GM19239 (cell line): ENCODE measurements at places on chromosomes 1 and 21.

- no peak for DNase-seq
These were observed 3.5 kb upstream of the ILDR2 start for GRCh38 chr1:166978821-166979220.

DNA sequence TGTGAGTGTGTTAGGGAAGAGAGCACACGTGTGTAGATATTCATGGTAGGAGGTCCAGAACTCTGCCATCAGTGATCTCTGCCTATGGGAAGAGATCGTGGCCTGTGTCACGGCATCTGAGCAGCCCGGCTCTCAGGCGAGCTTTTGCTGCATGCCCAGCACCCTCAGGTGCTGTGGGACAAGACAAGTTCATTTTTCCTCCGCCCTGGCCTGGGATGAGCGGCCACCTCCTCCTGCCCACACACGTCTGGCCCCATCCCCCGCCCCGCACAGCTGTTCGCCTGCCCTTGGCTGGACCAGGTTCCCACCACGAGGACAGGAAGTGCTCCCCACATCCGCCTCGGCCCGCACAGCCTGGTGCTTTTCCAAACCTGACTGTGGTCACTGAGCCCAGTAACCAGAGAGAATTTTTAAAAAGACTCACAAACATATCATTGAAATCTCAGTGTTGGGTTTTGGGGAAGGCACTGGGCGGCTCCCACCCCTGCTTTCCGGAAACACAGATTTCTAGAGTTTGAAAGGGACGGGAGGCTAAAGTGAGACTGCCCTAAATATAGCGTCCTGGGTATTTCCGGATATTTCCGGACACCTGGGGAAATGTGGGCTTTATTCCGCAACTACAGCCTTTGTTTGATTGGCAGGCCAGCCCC is 18.0 kb downstream of the BMP8A start:
- no peak for DNase-seq

DNA sequence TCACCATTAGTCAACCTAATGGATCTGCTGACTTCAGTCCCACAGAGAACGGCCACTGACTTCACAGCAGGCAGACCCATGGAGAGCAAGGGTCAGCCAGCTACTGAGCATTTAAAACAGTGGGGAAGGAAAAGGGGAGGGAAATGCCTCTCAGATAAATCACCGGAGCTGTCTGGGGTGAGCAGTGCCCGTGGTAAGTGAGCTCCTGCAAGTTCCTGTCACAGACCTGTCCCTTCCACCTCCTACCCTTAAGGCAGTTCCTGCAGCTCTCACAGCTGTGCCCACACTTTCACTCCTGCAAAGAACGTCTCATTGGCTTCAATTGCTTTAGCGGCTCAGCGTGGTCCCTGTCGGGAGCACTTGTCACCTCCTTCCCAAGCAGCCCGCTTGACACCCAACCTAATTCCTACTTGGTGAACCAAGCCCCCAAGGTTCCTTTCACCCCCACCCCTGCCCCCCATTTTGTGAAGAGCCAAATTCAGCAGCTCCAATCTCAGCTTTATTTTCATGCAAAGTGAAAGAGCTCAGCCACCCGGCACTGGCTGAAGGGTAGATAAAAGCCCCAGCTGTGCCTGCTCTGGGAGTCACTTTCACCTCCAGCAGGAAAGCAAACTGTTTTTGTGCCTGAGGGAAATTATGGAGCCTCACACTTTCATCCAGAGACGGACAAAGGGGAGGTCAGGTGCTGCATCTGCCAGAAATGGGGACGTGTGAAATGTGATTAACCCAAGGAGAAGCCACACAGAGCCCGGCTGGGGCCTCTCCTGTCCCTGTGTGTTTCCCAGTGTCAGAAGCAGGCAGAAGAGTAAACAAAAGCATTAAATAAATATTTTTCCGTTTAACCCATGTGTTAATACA is 306.2 kb downstream of the TTLL7 start:
- DNase-seq = no peak

DNA sequence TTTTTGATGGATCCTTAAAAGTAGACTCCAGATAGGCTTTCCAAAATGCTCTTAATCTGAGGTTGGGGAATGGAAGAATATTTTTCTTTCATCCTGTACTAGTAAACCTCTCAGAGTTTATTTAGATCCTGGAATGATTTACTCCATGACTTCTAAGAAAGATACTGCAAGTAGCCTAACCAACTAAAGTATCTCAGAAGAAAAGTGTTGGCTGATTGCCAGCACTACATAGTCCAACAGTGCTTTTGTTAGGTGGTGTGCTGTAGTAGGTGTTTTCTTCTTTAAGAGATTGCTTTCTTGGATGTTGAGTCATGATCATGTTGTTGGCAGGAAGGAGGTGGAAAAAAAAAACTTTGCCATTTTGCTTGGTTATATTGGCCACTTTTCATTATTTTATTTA is 119.8 kb downstream of the OSBPL9 start:
- DNase-seq = no peak

- DNase-seq = no peak
These were observed at the start of gene LMX1A for GRCh38 chr1:165355977-165356811. TSS of gene LMX1A (minus strand) at chr1:165356715. CDS start at chr1:165355559, 1,156 bp downstream.

DNA sequence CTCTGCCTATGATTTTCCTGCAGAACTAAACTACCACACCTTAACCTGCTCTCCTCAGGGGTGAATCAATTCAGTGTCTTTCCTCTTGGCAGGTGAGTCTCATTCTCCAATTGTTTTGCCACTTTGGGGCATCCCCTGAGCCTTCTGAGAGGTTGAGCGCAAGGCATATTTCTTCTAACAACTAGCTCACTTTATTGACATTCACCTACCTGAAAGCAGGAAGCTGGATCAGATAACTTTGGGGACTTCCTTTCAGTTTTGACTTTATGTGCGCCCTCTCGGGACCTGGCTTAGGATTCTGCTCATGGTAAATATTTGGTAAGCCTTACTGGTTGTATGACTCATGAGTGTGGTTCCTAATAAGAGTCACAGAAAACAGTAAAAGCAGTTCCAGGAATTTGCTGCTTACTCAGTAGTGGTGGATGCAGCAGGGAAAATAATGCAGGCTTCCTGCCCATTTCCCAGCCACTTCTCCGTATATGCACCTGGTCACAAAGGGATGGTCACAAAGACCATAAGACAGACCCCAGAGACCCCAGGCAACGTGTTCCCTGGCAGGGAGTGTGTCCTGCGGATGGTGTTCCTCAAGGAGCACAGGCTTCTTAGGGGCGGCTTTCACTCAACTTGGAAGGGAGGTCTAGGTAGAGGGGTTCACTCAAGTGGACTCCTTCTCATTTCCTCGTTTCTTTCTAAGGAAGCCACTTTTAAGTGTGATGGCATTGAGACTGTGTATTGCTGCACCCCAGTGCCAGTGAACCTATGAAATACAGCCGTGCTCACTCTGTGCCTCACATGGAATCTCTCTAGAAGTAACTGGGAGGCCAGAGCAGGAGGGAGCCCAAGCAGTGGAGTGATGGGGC is 22.0 kb upstream of the BATF3 start:
- no peak for DNase-seq

DNA sequence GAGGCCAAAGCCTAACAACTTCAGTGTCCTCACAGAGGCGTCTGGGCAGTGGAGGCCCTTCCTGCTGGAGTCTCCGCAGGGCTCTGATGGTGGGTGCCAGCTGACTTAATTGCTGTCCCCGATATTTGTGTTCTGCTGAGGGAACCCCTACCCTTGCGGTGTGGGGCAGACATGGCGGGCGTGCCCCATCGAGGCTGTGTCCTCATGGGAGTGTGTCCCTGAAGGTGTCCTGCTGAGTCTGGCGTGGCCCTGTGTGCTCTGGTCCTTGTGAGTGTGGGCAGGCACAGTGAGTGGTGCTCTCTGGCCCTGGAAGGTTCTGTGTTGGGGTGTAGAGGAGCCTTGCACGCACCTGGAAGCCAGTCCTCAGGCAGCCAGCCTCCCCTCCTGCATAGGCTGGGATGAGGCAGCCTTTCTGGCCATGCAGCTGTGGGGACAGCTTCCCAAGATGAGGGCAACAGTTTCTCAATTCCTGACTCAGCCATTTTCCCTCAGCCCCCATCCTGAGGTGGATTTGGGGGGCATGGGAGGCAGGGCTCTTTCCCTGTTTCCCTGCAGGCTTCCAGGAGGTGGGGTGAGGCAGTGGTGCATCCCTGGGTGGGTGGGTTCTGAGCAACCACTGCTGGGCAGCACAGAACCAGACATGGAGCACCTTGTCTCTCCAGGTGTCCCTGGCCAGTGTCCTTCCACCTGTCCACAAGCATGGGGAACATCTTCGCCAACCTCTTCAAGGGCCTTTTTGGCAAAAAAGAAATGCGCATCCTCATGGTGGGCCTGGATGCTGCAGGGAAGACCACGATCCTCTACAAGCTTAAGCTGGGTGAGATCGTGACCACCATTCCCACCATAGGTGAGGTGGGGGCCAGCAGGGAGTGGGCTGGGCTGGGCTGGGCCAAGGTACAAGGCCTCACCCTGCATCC is 6.5 kb downstream of the C1orf35 start:
- no peak for DNase-seq

GRCh38 chr1:15299179-15299578 is 52.2 kb downstream of the FHAD1 start:
- no peak for DNase-seq

DNA sequence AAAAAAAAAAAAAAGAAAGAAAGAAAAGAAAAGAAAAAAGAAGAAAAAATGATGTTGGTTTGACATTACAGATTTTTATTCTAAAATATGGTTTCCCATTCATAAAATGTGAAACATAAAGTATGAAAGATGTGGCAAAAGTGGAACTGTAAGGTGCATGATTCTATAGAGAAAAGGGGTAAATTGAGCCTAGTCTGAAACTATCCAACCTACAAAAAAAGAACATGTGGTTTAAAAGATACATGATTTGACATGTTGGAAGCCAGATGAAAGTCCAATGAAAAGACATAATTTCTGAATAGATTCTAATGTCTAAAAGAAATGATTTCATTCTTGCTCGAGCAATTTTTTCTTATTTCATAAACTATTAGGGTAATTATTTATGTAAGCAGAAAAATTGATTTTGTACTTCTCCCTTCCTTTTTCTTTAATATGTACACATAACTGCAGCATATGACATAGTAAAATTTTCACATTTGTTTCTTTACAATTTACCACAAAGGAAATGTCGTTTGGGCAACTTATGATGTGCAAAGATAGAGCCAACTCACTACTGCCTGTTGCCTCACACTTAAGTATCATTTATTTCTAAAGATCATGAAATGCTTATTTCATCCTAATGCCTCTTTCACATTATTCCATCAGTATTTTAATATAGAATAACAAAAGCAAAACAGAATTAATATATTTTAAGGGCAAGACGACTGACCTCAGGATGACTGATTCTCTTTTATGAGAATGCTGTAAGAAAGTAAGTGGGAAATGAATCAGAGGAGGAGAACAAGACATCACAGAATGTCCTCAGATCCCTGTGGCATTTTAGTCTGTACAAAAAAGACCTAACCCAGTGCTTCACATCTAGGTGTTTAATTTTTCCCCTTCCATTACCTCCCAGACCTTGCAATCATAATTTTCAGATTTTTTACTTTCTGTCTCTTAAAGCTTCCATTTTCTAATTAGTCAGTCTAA is 165.8 kb upstream of the HMCN1 start:
- DNase-seq = no peak

DNA sequence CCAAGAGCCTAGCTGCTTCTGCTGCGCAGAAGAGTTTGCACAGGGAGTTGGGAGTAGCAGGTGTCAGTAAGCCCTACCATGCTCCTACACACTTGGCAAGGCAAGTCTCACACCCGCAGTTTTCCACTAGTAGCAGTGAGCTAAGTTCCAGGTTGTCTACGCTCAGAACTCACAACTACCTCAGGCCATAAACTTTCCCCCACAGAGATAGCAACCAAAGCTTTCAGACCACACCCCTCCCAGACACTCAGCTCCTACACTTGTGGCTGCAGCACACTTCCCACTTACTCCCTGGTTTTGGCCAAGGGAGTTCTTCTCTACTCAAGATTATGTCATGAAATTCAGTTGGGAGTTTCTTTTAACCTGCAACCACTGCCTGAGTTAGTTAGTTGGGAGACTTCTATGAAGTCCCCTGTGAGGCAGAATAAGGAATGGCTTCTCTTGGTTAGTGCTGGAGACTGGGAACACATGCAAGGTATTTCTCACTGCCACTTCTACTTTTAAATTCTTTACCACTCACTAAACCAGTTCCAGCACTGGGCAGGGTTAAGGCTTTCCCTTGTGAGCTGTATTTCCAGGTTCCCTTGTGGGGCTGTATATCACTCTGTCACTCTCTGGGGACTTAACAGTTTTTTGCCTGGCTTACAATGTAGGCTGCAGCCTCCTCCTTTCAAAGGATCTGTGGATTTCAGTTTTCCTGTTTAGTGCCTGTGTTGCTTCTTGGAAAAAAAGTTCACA is 18.3 kb upstream of the MAB21L3 start:
- no peak for DNase-seq

DNA sequence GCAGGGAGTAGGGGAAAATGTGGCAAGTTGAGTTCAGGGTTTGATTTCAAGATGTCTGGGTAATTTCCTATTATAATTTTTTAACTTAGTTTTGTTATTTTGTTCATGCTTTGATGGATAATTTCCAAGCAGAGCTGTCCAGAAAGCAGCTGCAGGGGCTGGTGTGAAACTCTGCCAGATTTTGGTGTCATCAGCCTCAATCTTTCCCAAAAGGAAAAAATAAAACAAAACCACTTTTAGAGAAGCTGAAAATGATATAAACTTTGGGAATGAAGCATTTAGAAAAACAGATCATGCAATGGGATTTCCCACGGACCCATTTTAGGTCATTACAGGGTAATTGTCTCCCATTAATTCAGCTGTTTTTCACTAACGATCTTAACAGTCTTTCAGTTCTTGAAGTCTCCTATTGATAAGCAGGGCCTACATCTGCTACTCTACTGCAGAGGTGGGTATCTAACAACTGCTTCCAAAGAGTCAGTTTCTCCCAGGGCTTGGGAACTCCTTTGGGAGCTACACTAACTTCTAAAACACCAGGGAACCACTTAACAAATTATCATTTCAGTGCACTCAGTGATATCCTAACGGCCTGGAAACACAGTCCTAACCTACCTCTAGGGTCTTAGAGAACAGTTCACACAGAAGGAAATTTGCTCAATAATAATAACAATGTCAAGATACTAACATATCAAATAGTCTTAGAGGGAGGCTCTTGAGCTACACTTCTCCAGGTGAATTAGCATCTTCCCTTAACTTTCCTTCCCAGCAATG is 12.3 kb downstream of the ZNF436 start:
- no peak for DNase-seq

DNA sequence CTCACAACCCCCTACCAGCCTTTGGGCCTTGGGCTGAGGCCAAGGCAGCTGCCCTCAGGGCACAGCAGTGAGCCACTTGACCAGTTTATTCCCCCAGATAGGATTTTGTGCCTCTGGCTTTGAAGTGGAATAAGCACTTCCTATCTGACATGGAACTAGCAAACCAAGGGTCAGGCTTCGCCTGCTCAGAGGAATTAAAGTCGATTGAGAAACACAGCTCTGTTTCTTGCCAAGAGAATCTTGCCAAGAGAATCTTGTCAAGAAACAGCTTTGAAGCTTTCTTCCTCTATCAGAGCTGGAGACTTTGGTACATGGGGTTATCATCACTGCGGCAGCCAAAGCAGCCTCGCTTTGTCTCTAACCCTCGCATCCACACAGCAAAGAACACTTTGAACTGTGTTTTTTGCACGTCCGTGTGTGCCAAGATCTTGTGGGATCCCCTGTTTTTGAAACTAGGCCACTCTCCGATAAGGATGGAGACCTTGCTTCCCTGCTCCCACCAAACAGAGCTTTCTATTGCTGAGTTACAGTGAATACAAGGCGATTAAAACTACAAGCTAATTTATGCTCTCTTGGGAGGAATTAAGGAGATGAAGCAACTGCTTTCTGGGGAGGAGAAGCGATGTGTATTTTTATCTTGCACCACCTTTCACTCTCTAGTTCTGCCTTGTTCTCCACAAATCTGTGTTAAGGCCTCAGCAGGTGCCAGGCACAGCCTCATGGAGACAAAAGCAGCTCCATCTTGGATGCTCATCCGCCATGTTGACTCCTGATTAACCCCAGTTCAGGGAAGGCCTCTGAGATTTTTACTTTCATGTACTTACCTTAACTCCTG is 67.3 kb downstream of the RHOU start:
- DNase-seq = no peak
